T47D (cell line): ENCODE measurements at places on chromosomes 5 and 9.
A peak's percentile ranks its signal among the peaks of the same experiment; 100 is the strongest.

DNA sequence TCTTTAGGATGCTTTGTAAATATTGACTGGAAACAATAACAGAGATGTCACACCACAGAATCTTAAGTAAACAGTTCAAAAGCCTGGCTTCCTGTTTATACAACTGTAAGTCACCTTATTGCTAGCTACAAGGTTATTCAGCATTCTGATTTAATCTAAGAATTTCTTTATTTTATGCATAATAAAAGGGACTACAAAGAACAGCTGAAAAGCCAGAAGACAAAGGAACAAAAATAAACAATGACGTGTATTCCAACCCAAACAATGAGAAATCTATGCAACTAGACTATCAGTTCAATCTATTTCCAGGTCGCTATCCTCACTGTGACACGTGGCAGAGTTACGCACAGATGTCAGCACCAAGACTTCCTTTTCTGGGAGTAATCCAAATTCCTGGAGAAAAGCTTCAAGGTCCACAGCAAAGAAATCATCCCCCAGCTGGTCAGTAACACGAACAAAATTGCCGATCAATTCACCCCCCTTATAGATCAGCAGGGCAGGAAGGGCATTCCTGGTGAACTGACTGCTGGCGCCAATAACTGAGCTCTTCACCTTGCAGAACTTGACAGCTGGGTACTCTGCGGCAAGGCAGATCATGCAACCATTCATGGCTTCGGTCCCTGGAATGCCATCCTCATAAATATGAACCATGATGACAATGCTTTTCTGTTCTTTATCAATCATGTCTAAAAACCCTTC is 8.4 kb downstream of the PDCL start:
- peak; percentile 37 for DNase-seq

DNA sequence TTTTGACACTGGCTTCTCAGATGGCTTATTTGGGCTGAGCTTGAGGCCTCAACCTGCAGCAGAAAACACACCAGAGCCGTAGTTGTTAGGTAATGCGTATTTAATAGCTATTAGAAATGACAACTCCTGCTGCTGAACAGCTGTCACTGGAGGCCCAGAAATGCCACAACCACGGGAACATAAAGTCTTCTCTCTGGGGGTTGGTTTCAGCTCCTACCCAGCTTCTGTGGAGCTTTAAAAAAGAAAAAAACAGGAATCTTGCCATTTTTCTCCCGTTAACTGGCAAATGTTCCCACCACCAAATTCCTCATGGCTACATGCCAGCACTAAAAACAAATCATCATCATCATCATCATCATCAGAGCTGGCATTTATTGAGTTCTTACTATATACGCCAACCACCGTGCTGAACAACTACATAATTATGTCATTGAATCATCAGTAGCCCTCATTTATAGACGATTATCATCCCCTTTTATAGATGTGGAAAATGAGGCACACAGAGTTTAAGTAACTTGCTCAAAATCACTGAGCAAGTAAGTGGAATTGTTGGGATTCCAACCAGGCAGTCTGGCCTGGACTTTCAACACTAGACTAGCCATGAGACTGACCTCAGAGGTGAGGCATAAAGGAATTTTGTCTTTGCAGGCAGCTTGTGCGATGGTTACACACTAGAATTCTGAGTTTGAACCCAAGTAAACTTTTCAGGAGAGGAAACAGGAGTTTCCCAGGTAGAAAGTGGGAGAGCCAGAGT is 185.3 kb upstream of the WWC1 start:
- no peak for DNase-seq

DNA sequence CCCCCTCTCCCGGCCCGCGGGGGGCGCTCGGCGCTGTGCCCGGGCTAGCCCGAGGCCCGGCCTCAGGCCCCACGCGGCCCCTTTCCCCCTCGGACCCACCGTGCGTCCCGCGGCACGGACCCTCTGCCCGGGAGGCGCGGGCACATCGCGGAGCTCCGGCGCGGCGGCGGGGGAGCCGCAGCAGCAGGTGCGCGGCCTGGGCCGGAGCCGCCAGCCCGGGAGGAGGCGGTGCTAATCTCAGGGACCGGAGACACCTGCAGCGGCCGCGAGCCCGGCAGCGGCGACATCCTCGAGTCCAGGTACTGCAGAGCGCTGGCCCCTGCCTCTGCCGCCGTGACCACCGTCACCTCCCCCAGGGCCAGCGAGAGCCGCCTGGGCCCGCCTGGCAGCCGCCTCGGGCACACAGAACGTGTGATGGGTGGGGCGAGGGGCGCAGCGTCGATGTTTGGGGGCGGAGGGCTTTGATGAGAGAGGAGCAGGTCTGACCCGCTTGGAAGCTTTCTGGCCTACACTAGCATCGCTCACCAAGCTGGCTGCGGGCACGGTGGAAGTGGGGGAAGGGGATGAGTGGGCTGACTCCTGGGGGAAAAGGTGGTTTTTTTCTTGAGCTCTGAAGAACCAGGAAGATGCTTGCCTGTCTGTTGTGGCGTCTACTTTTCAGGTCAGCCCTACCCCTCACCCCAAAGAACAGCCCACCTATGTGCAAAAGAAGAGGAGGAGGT is 524 bp downstream of the CYFIP2 start:
- DNase-seq: peak; percentile 65

DNA sequence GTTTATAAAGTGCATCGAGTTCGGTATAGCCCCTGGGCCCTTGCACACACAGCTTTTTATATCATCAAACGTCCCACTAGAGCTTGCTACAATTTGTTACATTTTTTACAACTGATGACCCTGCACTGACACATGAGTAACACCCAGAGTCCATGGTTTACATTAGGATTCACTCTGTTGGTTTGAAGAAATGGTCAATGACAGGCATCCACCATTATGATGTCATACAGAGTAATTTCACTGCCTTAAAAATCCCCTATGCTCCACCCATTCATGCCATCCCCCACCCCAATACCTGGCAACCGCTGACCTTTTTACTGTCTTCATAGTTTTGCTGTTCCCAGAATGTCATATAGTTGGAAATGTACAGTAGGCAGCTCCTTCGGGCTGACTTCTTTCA is 130.2 kb downstream of the MED10 start:
- DNase-seq: no peak

DNA sequence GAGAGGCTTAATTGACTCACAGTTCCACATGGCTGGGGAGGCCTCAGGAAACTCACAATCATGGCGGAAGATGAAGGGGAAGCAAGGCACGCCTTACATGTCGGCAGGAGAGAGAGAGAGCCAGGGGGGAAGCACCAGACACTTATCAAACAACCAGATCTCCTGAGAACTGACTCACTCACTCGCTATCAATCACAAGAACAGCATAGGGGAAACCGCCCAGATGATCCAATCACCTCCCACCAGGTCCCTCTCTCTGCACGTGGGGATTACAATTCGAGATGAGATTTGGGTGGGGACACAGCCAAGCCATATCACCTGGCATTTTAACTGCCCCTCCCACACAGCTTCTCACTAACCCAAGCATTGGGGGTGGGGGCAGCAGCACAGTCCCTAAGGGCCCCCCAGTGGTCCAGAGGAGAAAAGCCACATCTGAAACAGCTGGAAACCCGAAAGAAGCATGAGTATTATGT is 76.1 kb upstream of the ASS1 start:
- no peak for DNase-seq

DNA sequence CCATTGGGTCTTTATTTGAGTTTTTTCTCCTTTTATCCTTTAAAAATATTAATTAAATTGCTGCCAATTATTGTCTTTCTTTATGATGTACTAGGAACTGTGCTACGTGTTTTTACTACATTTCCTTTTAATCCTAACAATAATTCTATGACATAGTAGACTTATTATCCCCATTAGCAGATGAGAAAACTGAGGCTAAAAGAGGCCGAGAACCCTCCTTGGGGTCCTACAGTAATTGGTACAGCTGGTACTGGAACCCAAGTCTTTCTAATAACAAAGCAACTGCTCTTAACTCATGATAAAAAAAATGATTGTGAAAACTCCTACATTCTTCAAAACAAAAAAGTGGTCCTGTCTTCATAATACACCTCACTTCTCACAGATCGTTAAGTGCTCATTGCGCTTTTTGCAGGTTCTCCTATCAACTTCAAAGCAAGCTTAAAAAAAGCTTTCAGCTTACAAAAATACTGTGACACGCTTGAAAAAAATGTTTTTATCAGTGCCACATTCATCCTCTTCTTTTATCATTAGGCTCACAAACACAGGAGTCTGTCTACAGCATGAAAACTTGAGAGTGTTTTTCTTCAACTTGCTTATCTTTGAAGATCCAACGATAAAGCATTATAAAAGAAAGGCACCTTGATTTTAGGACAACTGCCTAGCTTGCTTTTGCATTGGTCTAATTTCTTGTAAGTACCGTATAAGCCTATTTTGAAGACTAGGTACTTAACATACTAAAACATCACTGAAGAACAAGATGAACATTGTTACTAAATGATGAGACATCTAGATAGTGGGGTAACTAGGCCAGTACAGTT is 32.4 kb downstream of the FYB1 start:
- DNase-seq: no peak

- no peak for DNase-seq
These were observed 23.8 kb downstream of the TMEM232 start for GRCh38 chr5:110702704-110703103.

- DNase-seq: no peak
These were observed 301.7 kb upstream of the SEMA6A start for GRCh38 chr5:116876240-116876840.

DNA sequence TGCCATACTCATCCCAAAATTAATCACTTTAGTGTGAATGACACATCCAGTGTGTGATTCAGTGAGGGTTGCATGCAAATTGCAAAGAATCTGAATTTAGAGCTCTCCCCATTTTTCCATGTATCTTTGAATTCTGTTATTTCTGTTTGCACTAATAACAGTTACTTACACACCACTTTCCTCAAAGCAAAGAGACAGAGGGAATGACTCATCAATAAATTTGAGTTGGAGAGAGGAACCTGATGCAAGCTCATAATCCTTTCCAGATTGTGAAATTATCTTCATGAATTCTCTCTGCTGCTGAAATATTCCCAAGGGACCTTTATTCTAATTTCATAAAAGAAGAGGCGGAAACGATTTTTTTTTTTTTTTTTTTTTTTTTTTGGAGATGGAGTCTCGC is 204.8 kb downstream of the CDH9 start:
- DNase-seq: no peak

GRCh38 chr5:98460536-98460935 is 312.9 kb upstream of the RGMB start:
- no peak for DNase-seq

DNA sequence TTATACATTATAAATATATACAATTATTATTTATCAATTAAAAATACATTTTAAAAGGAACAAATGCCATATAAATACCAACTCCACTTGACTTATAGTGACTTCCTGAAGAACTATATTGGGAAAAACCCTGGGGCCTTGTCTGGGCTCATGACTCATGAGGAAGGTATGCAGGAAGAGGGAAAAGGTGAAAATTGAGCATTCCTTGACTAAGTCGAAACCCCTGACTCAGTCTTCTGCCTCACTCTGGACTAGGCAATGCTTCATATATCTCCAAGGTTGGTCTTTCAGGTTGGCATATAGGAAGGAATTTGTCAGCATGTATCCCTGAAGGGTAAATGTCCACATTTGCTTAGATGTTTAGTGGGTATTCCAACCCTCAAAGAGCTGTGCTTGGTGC is 78.5 kb downstream of the SH3TC2 start:
- DNase-seq: no peak

DNA sequence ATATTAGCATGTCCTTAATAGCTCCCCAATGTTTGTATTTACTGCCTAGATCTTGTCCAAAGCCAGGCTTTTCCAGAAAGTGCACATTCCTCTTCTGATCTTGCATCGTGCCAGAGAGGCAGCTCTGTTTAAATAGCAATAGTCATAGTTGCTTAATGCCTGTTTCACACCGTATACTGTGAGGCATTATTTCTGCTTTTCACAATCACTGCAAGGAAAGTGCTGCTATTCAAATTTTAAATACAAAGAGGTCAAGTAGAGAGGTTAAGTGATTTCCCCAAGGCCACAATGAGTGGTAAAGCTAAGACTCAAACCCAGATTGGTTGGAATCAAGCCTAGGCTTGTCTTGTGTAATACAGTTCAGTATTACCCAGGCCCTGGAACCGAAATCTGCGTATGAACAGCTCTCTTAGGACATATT is 153.6 kb downstream of the SNX18 start:
- DNase-seq: peak; percentile 52

DNA sequence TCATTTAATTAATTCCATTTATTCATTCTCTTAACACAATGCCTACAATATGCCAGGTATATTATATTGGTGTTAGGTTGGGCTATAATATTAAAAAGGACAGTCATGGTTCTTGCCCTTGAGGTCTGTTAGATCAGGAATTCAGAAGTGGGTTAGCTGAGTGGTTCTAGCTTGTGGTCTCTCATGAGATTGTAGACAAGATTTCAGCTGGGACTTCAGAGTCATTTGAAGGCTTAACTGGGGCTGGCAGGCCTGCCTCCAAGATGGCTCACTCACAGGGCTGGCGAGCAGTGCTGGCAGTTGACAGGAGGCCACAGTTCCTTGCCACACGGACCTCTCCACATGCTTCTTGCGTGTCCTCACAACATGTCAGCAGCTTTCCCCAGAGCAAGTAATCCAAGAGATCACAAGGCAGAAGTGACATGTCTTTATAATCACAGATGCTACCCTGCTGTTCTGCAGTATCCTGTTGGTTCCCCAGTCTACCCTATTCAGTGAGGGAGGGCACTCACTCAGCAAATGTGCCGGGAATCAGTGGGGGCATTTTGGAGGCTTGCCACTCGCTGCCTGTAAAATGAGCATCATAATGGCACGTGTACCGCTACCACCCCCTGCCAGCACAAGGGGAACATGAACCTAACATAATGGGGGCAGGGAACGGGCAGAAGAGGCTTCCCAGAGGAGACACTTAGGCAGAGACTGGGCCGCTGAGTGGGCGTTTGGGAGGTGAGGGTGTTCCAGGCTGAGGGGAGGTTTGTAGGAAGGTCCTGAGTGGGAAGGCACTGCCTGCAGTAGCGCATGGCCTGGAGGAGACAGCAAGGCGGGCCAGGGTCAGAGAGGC is 70.0 kb downstream of the EXOSC2 start:
- DNase-seq: no peak

GRCh38 chr9:129109537-129109903 is 1.1 kb downstream of the CRAT start:
- DNase-seq: peak; percentile 64
